Urinary bladder (tissue), 4 donors: ENCODE measurements at places on chromosomes 7 and 10. TPM values are rescaled to one million over a fixed set of nuclear protein-coding genes. Genes with fewer than 3 reads are reported as not detected.
A peak's percentile ranks its signal among the peaks of the same experiment; 100 is the strongest.

ZNF716 gene
- total RNA-seq = not detected

CDC14C gene
- not detected for total RNA-seq

TUBAL3 gene
- 0.16 TPM for total RNA-seq

VAX1 gene
- total RNA-seq = not detected

GRCh38 chr7:125495997-125496396 is 566.4 kb upstream of the POT1 start:
- DNase-seq = no peak

GRCh38 chr7:50303335-50304128 is 984 bp upstream of the IKZF1 start:
- DNase-seq = no peak

GRCh38 chr10:17212802-17213221 is 11.3 kb upstream of the TRDMT1 start:
- DNase-seq = no peak

DNA sequence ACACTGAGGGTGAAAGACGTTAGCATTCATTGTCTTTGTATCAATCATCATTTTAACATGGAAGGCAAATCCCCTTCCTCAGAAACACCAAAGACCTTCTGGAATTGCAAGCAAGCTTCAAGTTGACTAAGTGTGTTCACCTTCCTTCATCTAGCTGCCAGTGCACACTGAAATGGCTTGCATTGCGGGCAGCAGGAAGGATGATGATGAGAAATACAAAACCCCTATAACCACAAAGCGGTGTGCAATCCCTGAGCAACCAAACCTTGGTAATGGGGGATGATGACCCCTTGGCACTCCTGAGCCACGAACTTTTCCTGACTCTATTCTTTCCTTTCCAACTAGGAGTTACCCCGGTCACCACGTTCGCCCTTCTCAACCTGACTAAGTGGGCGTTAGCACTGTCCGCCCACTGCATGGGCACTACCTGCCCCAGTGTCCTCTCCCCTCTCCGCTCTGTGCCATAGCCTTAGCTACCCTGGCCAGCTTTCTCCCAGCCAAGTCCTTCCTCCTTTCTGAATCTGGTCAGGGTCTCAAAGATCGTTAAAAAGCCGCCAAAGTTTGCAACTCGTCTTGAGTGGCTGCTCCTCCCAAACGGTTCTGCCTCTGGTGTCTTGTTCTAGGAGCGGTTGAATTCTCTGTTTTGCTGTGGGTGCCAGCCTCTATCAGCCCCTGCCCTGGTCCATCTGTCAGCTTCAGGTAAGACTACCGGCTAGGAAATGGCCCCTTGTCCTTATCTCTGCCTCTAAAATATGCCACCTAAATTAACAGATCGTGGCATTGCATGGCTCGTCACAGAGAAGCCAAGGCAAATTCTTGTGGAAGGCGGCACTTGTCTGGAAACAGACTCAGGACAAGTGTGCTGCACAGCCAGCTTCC is 586 bp upstream of the AOC1 start:
- DNase-seq = no peak

DNA sequence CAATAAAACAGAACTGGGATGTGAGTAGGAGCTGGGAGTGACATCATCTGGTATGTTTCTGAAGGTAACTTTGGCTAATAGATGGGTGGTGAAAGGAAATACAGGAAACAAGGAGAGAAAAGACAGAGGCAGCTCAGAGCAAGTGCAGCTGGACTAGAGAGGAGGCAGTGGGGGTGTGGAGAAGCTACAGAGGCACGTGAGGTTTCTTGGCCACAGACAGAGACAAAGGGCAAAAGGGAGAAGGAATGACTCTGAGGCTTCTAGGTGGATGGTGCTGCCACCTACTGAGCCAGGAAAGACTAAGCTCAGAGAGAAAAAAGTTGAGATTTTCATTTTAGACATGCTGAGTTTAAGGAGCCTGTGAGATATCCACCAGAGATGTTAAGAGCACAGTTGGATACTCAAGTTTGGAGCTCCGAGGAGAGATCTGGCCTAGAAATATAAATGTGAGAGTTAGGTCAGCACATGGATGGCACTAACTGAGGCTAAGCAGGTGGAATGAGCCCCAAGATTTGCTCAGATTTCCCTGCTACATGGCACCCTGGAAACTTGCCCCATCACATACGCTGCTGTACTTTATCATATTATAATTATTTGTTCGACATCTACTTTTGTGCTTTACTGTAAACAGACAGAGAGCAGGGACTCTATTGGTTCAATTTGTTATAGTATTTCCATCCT is 293.0 kb upstream of the IMMP2L start:
- DNase-seq = no peak

- DNase-seq = no peak
Measured at GRCh38 chr10:33395201-33395600, 60.7 kb upstream of the NRP1 start.

GRCh38 chr10:131882151-131882550 is 18.7 kb upstream of the PPP2R2D start:
- DNase-seq = no peak

GRCh38 chr10:13505052-13505680 is 23.6 kb downstream of the BEND7 start:
- DNase-seq = no peak

- DNase-seq = peak; percentile 62
Measured at GRCh38 chr10:58267713-58268453, at the start of gene IPMK. IPMK (minus strand) TSS chr10:58267894; CDS start chr10:58267611, 283 bp downstream.
